NCI-H1436 treated with DMSO at 0.1 percent for 48 hours (cell line): ENCODE measurements at places on chromosomes 7 and 10.

GRCh38 chr10:132387764-132388210, 9.2 kb upstream of the PWWP2B start:
- DNase-seq = peak; percentile 49

DNA sequence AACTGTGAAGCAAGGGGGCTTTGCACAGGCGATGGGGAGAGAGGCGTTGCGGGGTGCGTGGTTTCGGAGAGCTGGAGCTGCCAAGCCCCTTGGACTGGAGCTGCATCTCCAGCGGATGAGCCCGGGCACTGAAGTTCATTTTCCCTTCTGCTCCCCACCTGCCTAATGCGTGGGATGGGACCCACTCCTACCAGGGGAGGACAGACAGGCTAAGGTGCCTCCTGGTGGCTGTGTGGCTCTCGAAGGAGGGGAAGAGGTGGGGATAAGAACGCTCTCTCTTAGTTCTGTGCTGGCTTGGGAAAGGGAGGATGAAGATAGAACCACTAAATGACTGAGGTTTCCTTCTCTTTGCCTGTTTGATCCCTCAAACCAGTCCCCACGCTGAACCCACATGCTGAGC, 177.6 kb upstream of the PITRM1 start:
- no peak for DNase-seq

DNA sequence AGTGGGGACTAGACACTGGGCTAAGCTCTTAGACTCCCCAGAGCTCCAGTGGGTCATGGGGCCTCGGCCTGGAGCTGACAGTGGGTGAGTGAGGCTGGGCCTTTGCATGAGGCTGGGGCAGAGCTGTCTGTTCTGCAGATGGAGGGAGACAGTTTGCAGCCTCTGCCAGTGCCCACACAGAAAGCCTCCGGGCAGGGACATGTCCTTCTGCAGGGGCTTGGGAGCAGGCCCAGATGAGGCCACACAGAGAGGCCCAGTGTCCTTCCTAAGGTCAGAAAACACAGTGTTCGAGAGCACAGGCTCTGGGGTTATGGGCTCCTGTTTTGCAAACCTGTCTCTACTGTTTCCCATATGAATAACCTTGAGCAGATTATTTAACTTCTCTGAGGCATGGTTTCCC, 25.1 kb upstream of the HK1 start:
- no peak for DNase-seq

DNA sequence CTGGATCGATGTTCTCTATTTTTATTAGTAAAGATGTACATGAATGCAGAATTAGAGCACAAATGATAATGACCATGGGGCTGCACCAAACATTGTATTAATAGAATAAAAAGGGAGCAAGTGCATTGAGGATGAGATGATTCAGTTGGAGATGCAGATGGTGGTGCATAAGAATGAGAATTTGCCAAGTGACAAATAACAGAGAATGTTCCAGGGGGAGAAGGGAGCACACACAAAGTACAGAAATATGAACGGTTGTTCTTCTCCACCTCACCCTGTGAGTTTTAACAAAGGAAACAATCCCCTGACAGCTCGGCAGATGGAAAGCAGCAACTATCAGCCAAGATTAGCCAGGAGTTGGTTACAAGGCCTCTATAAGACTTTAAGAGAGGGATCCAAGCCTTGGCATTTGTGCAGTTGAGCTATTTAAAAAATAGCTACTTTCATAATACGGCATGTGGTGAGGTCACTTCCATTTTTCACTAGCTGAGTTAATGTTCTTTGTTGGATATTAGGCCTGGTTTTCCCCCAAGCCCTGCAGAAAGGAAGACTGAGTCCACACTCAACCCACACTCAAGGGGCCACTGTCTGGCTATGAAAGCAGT, 462.5 kb downstream of the TNS3 start:
- no peak for DNase-seq

DNA sequence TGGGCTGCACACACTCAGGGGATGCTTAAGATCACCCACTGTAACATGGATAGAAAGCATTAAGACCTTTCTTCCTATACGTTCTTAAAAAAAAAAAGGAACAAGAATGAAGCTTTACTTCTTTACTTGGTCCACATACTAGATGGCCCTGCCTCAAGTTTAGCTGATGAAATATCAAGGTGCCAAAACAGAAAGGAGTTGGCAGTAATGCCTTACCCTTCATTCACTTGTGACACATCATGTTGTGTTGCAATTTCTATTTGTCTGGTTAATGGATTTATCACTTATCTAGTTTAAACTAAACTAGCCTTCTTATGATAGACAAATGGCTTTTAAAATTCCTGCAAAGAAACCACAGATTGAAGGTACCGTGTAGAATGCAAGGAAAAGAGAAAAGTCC, 720.3 kb downstream of the CCSER2 start:
- no peak for DNase-seq

- DNase-seq = no peak
These were observed 25.7 kb upstream of the WAPL start for GRCh38 chr10:86547296-86547695.

- no peak for DNase-seq
These were observed 10.2 kb upstream of the ZFYVE27 start for GRCh38 chr10:97726636-97727178.

GRCh38 chr7:128014811-128015210, 16.4 kb downstream of the LRRC4 start:
- no peak for DNase-seq

- DNase-seq = no peak
These were observed 268.0 kb downstream of the ADRA2A start for GRCh38 chr10:111344804-111345203.

- DNase-seq = no peak
These were observed 174.4 kb downstream of the CDCA7L start for GRCh38 chr7:21771266-21771665.

DNA sequence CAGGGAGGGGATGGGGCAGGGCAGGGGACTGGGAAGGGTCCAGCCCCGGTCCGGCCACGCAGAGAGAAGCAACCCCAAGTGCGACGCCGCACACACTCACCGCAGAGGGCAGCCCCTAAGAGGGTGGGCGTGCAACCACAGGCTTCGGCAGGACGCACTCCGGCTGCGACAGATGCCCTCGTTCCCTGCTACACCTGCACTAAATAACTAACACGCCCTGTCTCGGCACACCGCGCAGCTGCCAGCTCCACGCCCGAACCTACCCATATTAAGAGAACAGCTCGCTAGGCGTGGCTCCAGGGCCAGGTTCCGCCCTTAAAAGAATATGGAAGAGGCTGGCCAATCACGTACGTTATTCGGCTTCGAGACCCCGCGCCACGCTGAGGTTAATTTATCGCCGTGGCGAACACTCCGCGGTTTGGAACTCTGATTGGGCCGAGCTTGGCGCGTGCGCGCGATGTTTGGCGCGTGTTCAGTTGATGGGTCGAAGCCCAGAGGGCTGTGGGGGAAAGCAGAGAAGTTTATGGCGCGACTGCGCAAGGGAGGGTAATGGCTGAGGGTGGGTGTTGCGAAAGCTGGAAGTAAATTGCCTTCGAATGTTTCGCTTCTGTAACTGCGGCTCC, 91.1 kb downstream of the OR13A1 start:
- no peak for DNase-seq

- no peak for DNase-seq
These were observed 13.1 kb upstream of the CAMK2G start for GRCh38 chr10:73887294-73888039.

- no peak for DNase-seq
These were observed 3.6 kb upstream of the GPR146 start for GRCh38 chr7:1040790-1041189.

DNA sequence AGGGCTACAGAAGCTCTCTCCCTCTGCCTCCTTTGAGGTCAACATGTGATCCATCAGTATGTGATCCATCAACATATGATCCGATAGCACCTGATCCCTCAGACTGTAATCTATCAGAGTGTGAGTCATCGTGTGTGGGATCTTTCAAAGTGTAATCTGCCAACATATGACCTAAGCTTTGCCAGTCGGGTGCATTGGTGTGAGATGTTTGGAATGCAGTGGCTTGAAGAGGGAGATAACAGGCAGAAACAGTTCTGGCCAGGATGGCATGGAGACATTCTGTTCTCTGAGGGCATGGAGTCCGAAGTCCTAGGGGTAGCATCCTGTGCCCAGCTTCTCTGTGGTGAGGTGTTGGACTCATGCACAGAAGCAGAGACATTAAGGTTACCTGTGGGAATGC, 217.7 kb upstream of the ETV1 start:
- DNase-seq = no peak

GRCh38 chr7:20268824-20269223, 51.6 kb upstream of the MACC1 start:
- no peak for DNase-seq

- no peak for DNase-seq
These were observed 111.9 kb downstream of the SVIL start for GRCh38 chr10:29522918-29523317.

- no peak for DNase-seq
These were observed 36.6 kb downstream of the ABI1 start for GRCh38 chr10:26824015-26824690.

DNA sequence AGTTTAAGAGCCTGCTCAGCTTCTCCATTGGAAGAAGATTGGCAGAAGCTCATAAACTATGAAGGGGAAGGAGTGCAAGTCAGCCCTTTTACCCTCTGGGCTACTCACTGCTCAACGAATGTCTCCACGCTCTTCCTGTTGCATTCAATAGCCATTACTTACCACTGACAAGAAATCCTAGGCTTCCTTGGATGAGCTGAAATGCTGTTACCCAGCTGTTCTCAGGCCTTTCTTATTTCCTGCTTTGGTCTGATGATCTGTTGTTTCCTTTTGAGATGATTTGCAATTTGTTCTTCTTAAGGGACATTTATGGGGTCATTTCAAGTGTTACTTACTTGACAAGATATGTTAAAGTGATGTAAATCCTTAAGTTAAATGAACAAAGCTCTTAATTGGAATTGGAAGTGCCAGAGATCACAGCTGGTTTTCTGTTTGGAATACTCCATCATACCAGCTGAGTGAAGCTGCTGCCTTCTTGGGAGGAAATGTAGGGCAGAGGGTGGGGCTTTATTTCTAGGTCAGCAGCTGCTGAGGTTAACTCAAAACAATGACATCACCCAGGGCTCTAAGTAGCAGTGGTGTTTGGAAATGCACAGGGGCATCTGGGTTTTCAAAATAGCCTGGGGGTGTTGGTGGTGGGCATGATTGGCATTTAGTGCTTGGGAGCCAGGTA, 170.0 kb downstream of the PRKCQ start:
- DNase-seq = no peak

GRCh38 chr7:98400542-98401340, at the start of gene BAIAP2L1:
Gene BAIAP2L1 (minus strand): TSS chr7:98401090. CDS start chr7:98400852, 238 bp downstream.
- DNase-seq = peak; percentile 29

GRCh38 chr7:73719806-73720169, 319 bp upstream of the STX1A start:
- no peak for DNase-seq

GRCh38 chr10:72080042-72080975, 8.0 kb downstream of the SPOCK2 start:
- no peak for DNase-seq

DNA sequence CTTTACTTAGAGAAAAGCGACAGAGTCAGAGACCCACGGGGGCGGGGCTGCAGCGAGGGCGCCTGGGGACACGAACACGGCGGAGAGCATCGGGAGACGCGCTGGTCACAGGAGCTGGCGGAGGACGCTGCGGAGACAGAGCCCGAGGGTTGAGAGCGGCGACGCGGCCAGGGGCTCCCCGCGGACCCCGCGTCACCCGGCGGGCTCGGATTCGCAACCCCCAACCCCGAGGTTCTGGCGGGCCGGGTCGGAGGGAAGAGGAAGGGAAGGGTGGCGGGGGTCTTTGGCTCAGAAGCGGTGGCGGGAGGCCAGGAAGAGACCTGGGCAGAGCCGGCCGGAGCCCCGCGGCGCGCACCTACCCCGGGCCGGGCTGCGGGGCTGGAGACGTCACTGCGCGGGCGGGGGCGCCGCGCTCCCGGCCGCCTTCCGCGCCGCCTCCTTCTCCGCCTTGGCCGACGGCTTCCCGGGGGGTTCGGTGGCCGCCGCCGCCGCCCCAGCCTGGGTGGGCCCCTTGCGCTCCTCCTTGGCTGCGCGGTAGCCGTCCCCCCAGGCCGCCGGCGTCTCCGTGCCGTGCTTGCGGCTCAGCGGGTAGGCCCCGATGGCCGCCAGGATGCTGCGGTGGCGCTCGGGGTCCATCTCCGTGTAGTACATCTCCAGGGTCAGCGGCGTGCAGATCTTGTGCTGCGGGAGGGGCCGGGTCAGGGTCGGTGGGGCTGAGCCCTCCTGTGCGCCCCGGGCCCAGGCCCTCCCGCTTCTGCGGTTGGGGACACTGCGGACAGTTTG, 11.1 kb downstream of the CALY start:
- DNase-seq = no peak

DNA sequence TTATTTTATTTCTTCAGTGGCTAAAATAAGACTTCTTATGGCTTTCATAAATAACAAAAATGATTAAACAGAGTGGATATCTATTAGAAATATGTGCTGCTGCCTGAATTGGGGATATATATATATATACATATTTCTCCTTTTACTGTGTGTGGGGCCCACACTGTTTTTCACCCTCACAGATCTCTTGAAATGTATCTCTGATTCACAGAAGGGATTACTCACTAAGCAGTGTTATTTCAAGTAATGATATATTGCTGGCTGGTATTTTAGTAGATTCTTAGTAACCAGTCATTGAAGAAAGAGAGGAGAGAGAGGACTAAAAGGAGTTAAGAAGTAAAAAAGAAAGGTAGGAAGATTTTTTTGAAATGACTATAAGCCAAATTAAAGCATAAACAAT, 308.6 kb upstream of the NRP1 start:
- no peak for DNase-seq
